ENCODE measurements at places on chromosomes 13 and 19.
A peak's percentile ranks its signal among the peaks of the same experiment; 100 is the strongest.

- DNase-seq = no peak
These were observed 151.9 kb downstream of the COL4A1 start for GRCh38 chr13:110155072-110155471.

DNA sequence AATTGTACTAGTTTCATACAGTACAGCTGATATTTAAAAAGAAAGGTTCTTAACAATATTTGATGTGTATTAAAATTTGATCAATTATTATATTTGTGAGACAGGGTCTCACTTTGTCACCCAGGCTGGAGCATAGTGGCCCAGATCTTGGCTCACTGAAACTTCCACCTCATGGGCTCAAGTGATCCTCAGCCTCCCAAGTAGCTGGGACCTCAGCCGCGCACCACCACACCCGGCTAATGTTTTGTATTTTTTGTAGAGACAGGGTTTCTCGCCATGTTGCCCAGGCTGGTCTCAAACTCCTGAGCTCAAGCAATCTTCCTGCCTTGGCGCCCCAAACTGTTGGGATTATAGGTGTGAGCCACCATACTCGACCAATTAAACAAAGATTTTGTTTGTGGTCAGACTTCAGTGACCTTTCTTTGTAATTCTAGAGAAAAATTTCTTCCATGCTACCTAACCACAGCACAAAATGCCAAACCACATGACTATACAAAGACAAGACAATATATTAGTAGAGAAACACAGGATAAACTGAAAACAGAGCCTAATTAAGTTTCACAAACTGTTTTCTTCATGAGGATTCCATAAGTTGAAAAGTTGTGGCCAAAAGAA lies 59.6 kb downstream of the RBM26 start:
- DNase-seq = no peak

- no peak for DNase-seq
These were observed 62.8 kb upstream of the LRCH1 start for GRCh38 chr13:46490129-46490528.

GRCh38 chr13:112236016-112236415 lies 140.1 kb upstream of the SPACA7 start:
- DNase-seq = no peak

- no peak for DNase-seq
These were observed 89.7 kb upstream of the MCF2L start for GRCh38 chr13:112879283-112879833.

DNA sequence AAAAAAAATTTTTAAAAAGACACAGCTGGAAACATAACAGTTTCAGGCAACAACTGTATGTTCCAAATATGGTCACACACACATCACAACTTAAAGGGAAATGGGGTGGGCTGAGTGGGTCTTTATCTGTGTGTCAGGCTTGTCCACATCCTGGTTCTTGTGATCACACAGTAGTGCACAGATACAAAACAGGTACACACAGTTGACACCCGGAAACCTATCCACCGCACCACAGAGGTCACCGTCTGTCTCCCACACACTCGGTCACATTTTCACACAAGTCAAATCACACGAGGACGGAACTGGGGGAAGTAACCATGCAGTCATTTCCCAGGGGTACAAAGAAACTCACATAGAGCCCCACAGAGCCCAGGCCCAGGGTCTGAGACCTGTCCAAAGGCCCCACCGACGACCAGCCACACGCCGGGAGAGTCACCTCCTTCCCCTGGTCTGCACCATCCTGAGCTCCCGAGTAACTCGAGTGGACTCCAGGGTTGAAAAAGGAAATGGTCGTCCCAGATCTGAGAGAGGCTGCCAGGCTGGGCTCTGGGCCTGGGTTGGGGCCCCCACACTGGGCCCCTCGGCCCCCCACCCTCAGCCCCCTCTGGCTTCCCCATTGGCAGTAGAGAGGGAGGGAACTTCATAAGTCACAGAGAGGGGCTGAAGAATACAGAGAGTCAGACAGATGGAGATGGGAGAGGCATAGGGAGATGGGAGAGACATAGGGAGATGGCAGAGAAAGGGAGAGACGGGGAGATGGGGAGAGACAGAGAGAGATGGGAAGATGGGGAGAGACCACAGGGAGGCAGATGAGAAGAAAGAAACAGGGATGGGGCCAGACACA lies 1.3 kb upstream of the PPAN start:
- DNase-seq = peak; percentile 85

DNA sequence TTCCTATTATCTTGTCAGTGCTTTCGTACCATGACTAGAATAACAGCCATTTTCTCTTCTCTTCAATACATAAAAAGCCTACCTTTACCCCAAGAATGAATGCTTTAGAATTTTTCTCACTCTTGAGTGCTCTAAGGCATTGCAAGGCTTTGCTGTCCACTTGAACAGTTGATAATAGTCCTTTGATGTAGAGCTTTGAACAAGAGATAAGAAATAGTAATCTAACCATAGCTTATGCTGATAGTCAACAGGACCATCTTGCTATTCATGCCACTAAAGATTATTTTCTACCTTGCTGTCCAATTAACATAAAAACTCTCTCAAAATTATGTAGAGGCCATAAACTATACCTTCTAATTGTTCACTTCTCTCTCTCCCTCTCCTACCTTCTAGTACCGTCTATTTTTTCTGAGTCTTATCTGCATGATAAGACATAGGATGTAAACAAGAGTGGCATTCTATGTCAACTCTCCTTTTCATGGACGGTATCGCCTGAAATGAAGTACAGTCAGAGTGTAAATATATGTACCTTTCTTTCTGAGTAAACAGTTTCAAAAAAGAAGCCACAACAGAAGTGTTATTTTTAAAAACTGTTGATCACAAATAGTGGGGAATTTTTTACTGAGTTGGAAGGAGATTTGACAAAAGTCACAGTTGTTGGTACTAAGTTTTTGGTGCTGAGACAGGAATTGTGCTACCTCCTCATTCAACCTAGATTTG lies 297.9 kb downstream of the NDFIP2 start:
- DNase-seq = no peak

All from stomach (tissue), 19 donors.